ENCODE measurements at places on chromosomes 3 and 15. TPM values are rescaled to one million over a fixed set of nuclear protein-coding genes. Genes with fewer than 3 reads are reported as not detected.

TMC3 gene
- total RNA-seq, result not detected

RSL24D1 gene
- 78.6 TPM for total RNA-seq

REC114 gene
- total RNA-seq, result not detected

CDHR4 gene
- not detected for total RNA-seq

UBAP1L gene
- total RNA-seq, result 5.3 TPM

LRRC15 gene
- not detected for total RNA-seq

CPNE9 gene
- total RNA-seq, result 0.25 TPM

CRYGS gene
- 4.5 TPM for total RNA-seq

PARP15 gene
- total RNA-seq, result 39.8 TPM

UROC1 gene
- total RNA-seq, result not detected

HRG gene
- not detected for total RNA-seq

DAZL gene
- not detected for total RNA-seq

SPINK8 gene
- not detected for total RNA-seq

KNG1 gene
- not detected for total RNA-seq

CILP gene
- 0.04 TPM for total RNA-seq

DZIP3 gene
- total RNA-seq, result 13.8 TPM

SLC33A1 gene
- 26.7 TPM for total RNA-seq

RAD51 gene
- 66.7 TPM for total RNA-seq

IQCF5 gene
- total RNA-seq, result not detected

GOLGA8M gene
- 1.7 TPM for total RNA-seq

A4GNT gene
- not detected for total RNA-seq

TPRG1 gene
- 1.7 TPM for total RNA-seq

TFG gene
- 58.5 TPM for total RNA-seq
